ENCODE measurements at places on chromosomes 3 and 15. TPM values are rescaled to one million over a fixed set of nuclear protein-coding genes. Genes with fewer than 3 reads are reported as not detected.
A peak's percentile ranks its signal among the peaks of the same experiment; 100 is the strongest.

DNA sequence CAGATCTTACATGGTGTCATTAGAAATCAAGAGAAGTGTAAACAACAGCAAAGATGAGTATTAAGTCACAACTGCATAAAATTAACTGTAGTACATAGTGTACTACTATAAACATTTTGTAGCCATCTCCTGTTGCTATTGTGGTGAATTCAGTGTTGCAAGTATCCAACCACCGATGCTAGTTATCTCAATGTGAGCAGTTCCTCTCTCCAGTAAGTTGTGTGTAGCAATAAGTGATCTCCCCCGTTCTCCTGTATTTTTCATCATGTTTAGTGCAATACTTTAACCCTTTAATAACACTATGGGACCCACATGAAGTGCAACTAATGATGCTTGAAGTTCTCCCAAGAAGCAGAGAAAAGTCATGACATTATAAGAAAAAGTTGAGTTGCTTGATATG, 264.7 kb upstream of the KCNH8 start:
- H3K4me3 ChIP-seq: no peak overlapping the region
- no peak overlapping the region for H3K27ac ChIP-seq
- H3K27me3 ChIP-seq: no peaks in the 10 kb centered on the region
- no peak for DNase-seq
- H3K4me1 ChIP-seq: no peaks in the 10 kb centered on the region

- no peaks in the 10 kb centered on the region for H3K27me3 ChIP-seq
- no peaks in the 10 kb centered on the region for H3K4me1 ChIP-seq
- no peak overlapping the region for H3K4me3 ChIP-seq
- no peak overlapping the region for H3K27ac ChIP-seq
- no peak for DNase-seq
These were observed 3.9 kb upstream of the IREB2 start for GRCh38 chr15:78434134-78434533.

- no peak overlapping the region for H3K27ac ChIP-seq
- no peaks in the 10 kb centered on the region for H3K27me3 ChIP-seq
- H3K36me3 ChIP-seq: no peaks in the 10 kb centered on the region
These were observed 47.0 kb upstream of the SYNM start for GRCh38 chr15:99057697-99058420.

- peak overlapping the region; percentile 99 for H3K27ac ChIP-seq
- H3K4me3 ChIP-seq: peak overlapping the region; percentile 74
- H3K27me3 ChIP-seq: no peaks in the 10 kb centered on the region
- DNase-seq: no peak
- H3K4me1 ChIP-seq: peaks cover 23% of the 10 kb centered on the region
These were observed 359 bp downstream of the ARIH1 start for GRCh38 chr15:72474466-72474911.

The UPK1B gene
- 5.0 TPM for total RNA-seq

The IP6K1 gene
- 17.4 TPM for total RNA-seq

The PIERCE2 gene
- 3.3 TPM for total RNA-seq

The NCEH1 gene
- 26.0 TPM for total RNA-seq
